ENCODE measurements at places on chromosomes 6 and 20.

DNA sequence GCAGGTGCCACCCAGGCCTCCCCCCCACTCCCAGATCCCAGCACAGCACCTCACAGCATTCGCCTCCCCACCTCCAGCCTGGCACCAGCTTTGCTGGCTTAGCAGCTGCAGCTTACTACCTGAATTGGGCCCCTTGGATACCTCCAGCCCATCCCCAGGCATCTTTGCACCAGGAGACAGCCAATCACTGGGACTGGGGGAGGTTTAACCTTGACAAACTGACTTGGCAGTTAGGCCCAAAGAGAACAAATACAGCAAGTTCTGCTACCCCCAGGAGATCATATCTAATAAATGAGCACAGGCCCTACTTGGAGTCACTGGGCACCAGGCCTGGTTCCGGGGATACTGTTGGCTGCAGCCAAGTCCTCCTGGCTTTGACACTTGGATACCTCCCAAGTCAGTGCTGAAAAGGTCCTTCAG, 8.8 kb downstream of the PDRG1 start:
- DNase-seq, result no peak

- DNase-seq, result peak; percentile 59
Measured at GRCh38 chr20:63434599-63435378, 37.7 kb downstream of the KCNQ2 start.

DNA sequence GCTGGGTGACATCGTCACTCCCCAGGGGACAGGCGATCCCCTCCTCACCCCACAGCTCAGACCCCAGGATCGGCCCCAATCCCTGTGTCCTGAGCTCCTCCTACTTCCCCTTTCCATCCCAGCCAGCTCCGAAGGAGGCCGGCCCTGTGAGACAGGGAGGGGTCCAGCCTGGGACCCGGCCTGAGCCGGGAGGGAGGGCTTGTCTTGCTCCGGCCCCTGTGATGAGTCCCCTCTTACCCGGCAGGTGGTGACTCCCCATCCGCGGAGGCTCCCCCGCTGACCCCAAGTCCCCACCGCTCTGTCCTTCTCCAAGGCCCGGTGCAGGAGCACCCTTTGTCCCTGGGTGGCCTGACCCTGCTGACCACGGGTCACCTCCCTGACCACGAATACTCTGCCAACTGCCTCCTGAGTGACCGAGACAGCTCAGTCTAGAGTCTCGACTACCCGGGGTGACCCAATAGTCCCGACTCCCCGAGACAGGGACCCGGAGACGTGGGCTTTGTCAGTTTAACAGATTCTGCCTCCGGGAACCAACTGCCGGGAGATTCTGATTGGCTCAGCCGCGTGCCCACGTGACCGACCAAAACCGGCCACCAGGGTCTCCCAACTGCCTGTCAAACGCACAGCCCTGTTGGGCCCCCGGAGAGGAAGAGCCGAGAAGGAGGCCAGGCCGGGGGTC, 187.4 kb upstream of the PROKR2 start:
- peak; percentile 85 for DNase-seq

GRCh38 chr20:671252-672030, 4.2 kb downstream of the SCRT2 start:
- no peak for DNase-seq

GRCh38 chr20:45779011-45779915, 12.4 kb downstream of the WFDC3 start:
- DNase-seq, result no peak

DNA sequence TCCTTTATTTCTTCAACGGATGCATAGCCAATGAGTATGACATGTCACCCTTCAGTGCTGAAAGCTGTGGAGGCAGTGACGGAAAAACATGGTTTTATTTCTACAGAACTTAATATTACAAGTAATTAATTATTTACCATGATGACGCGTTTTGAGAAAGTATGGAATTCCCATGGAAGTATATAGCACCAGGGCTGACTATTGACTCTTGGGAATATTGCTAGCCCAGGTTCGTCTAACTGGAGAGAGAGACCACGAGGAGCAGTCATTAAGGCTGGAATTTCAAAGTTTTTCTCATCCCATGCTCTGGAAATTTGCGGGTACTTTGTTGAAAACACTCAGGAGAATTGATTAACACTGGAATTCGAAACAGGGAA, 155.2 kb upstream of the PRSS16 start:
- no peak for DNase-seq

GRCh38 chr6:37258405-37259105, 611 bp upstream of the TMEM217 start:
- DNase-seq, result no peak

GRCh38 chr6:3913077-3913957, 64.1 kb downstream of the FAM50B start:
- DNase-seq, result peak; percentile 24

DNA sequence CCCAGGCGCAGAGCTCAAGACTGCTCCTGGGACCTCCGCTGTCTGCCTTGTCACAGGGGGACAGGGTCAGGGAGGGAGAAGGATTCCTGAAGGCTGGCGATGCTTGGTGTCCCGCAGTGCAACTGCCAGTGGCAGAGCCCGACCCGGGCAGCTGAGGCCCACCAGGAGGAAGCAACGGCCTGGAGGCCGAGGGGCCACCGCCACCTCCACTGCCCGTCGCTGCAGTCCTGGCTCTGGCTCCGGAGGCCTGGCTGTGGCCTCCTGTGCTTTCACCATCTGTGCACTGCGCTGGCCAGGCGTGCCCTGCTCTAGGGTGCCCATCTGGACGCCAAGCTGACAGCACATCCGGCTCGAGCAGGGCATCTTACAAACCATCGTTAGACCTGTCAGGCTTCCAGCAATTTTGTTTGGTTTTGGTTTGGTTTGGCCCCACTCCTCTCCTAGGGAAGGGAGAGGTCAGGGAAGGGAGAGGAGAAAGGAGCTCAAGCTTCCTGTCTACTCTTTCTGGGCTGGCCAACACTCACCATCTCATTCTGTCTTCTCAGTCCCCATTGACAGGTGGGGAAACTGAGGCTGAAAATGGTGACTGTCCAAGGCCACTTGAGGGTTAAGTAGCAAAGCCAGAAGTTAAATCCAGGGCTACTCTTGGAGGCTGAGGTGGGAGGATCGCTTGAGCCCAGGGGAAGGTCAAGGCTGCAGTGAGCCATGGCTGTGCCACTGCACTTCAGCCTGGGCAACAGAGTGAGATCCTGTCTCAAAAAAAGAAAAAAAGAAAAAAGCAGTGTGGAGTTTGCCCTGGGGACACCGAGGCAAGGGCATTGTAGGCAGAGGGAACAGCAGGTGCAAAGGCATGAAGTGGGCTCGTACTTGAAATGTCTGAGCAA, 37.7 kb upstream of the NOL4L start:
- DNase-seq, result no peak

DNA sequence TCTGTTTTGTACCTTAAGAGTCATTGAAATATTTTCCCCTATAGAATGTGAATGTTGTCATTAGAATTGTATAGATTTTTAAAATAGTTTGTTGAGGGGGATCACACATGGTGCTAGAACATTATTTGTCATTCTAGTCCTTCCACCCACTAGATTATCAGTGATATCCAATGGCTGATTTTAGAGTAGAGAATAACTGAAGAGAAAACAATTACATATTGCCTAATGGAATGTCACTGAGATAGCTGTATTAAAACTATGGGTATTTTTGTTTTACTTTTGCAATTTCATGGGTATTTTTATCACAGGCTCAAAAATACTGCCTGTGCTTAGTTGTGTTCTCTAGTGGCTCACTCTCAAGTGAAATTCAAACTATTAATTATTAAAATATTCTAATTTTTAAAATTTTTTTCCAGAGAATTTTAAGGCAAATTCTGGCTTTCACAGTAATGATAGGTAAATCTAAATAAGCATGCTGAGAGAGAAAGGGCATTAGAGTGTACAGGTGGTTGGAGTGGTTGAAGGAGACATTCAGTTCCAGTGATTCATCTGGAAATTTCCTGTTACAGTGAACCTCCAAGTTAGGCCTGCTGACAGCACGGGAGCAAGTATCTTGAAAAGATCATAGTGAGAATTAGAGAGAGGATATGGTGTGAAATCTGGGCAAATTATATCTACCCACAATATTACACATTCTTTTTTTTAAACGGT, 399.6 kb downstream of the NKAIN2 start:
- no peak for DNase-seq

- DNase-seq, result no peak
Measured at GRCh38 chr6:68445926-68446325, 189.2 kb upstream of the ADGRB3 start.

- DNase-seq, result no peak
Measured at GRCh38 chr6:20837189-20837588, 302.9 kb downstream of the CDKAL1 start.

DNA sequence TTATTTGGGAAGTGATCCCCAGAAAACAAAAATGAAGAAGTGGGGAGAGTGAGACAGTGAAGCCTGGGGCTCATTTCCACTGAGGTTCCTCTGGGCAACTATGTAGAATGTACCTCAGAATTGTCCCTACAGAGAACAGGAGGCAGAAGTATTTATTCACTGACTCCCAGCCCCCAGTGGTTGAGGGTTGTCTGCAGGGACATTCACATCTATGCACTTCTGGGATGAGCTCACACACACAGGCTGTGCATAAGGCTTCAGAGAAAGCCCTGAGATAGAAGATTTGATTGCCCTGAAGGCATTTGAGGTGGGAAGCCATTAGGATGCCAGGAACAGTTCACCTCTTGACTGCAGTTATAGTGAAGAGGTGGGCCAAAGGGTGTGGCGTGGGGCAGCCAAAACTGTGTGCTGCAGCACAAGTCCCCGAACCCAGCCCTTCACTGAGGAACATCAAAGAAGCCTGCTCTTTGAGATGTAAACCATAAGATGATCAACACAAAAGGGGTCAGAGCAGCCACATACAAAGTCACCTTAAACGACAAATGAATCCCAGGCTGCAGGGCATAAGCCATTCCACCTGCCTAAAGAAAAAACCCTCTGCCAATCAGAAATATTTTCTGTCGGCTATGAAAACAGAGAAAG, 853.8 kb upstream of the FLRT3 start:
- DNase-seq, result no peak
